Tibial artery (tissue), 4 donors: ENCODE measurements at places on chromosomes 3 and 15.

GRCh38 chr3:128573707-128574162 is 76.9 kb downstream of the RPN1 start:
- DNase-seq = no peak
- H3K27ac ChIP-seq = no peak overlapping the region
- H3K27me3 ChIP-seq = peaks cover 78% of the 10 kb centered on the region
- H3K36me3 ChIP-seq = no peaks in the 10 kb centered on the region
- no peaks in the 10 kb centered on the region for H3K4me1 ChIP-seq

- no peak overlapping the region for H3K4me3 ChIP-seq
- no peaks in the 10 kb centered on the region for H3K36me3 ChIP-seq
- DNase-seq = no peak
- H3K27ac ChIP-seq = no peak overlapping the region
- no peaks in the 10 kb centered on the region for H3K27me3 ChIP-seq
These were observed 89.4 kb downstream of the NR1D2 start for GRCh38 chr3:24034464-24034863.

- no peaks in the 10 kb centered on the region for H3K36me3 ChIP-seq
- no peak for DNase-seq
- H3K27me3 ChIP-seq = no peaks in the 10 kb centered on the region
- no peak overlapping the region for H3K4me3 ChIP-seq
These were observed 89.4 kb upstream of the SOX2 start for GRCh38 chr3:181622365-181622764.

DNA sequence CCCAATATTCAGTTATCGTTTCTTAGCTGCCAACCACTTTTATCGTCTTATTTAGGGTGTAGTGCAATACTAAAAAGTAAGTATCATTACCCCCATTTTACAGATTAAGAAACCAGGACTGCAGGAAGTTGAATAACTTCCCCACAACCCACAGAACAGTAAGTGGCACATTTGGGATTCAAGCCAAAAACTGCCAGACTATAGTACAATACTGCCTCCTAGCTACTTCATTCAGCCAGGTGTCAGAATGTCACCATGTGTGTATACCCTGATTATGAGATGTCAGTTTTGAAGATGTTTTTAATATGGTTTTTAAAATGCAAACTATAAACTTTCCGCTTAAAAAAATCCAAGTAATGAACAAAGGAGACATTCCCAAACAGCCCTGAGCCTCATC is 74.2 kb upstream of the PROK2 start:
- no peaks in the 10 kb centered on the region for H3K36me3 ChIP-seq
- no peak overlapping the region for H3K27ac ChIP-seq
- no peak for DNase-seq
- H3K27me3 ChIP-seq = no peaks in the 10 kb centered on the region

DNA sequence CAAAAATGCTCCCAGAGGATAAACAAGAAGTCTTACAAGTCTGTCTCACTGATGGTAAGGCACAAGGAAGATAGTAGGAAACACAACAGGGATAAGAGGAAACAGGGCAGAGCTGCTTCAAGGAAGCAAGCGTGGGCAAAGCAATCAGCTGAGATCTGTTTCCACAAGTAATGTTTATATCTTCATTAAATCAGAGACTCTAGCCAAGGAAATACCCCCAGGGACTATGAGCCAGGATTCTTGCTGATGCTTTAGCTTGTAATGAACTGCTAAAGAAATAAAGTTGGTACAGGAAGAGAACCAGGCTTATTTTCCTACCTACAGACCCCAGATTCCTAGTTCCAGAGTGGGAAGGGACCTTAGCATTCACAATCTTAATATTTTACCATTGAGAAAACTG is 112.7 kb upstream of the C3orf80 start:
- H3K4me3 ChIP-seq = no peak overlapping the region
- H3K27me3 ChIP-seq = no peaks in the 10 kb centered on the region
- no peak overlapping the region for H3K27ac ChIP-seq
- H3K4me1 ChIP-seq = no peaks in the 10 kb centered on the region
- H3K36me3 ChIP-seq = no peaks in the 10 kb centered on the region

- H3K4me3 ChIP-seq = no peak overlapping the region
- H3K27me3 ChIP-seq = no peaks in the 10 kb centered on the region
- no peak for DNase-seq
- H3K4me1 ChIP-seq = no peaks in the 10 kb centered on the region
- H3K27ac ChIP-seq = no peak overlapping the region
- H3K36me3 ChIP-seq = no peaks in the 10 kb centered on the region
These were observed 35.4 kb downstream of the RBP2 start for GRCh38 chr3:139440639-139441556.

DNA sequence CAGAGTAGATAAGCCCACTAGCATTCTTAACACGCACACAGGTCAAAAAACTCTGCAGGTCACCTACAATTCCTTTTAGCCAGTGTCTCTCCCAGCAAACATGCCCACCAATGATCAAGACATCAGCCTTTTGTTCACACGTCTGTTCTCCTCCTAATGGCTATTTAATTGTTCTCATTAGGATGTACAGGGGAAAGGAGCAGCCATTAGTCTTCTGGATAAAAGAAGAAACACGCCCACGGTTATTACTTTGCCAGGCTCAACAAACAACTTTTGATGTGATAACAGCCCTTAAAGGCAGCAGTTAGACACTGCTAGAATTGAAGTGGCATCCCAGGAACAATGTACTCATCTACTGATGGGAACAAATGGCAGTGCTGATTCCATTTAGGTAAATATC is 108.8 kb downstream of the NTRK3 start:
- H3K4me1 ChIP-seq = no peaks in the 10 kb centered on the region
- no peak for DNase-seq
- H3K36me3 ChIP-seq = peaks cover 45% of the 10 kb centered on the region
- no peak overlapping the region for H3K27ac ChIP-seq
- H3K4me3 ChIP-seq = no peak overlapping the region
